Stimulated activated CD8-positive, alpha-beta memory T cell treated with anti-CD3 and anti-CD28 coated beads, Interleukin-7, amount 100 ng/mL, for 24 hours (primary cell): ENCODE measurements at places on chromosomes 13 and 19.

GRCh38 chr13:32894589-32895001 is 121.6 kb upstream of the KL start:
- no peak for DNase-seq

GRCh38 chr19:30492586-30493270 is 120.5 kb downstream of the ZNF536 start:
- DNase-seq = no peak

DNA sequence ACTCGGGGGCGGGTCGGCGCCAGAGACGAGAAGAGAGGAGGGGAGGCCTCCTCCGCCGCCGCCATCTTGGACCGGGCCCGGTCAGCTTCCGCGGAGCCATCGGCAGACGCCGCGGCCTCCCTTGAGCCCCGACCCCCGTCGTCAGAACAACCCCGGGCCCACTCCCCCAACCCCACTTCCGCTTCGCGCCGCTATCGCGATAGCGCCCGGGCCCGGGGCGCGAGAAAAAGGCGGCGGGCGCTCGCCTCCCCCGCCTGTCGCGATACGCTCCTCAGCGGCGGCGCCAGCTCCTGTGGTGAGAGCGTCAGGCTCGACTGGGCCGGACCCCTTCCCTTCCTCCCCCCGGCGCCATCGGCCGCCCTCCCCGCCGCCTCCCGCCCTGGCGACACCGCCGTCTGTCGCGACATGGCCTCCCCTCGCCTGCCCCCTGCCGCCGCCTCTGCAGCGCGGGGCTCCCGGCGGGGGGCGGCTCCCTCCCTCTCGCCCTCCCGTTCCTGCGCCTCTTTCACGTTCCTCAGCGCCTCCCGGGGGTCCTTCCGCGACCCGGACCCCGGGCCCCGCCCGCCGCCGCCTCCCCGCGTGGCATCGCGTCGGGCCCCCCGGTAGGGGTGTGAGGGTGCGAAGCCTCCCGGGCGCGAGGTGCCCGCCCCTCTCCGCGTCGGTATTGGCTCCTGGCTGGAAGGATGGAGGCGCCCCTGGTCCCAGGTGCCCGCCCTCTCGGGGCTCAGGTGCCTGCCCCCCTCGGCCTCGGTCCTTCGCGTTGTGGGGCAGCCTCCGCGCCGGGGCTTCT is at the start of gene CNOT3:
Gene CNOT3, plus strand, starts transcription at position 64 of the 790 bp plus-strand sequence. CDS start 5,217 bp downstream, outside the sequence.
- no peak for DNase-seq

DNA sequence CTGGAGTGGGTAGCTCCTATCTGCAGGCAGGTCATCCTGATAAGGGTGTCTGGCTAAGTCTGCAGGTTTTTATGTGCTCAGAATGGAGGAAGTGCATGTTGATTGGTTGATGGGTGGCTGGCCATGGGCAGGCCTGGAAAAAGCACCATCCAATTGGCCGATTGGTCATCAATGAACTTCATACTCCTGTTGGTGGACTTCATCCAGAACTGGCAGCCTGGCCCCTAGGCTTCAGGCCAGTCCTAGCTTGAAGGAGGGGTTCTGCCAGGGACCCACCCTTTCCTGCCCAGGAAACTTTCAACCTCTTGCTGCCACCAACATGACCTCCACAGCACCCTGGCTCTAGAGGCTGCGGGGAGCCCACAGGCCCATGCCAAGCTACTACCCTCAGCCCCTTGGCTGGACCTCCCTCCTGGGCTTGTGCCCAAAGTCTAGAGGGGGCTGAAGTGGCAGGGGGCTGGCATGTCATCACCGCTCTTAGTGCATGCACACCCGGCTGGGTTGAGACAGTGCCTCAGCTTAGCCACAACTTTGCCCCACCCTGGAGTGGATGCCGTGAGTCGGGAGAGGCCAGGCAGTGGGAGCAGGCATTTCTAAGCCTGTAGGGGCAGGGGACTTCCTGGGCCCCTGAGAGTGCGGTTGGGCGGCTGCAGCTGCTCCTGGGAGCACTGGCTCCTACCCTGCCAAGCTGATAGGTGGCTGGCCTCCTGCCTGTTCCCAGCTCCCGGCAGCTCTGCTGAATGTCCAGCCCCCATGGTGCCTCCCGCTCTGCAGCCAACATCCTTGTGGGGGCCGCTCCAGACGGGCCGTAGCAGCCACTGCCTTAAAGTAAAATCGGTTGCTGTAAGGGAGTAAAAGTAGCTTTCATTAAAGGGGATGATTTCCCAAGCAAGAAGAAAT is 13.2 kb downstream of the DNAJC15 start:
- no peak for DNase-seq

DNA sequence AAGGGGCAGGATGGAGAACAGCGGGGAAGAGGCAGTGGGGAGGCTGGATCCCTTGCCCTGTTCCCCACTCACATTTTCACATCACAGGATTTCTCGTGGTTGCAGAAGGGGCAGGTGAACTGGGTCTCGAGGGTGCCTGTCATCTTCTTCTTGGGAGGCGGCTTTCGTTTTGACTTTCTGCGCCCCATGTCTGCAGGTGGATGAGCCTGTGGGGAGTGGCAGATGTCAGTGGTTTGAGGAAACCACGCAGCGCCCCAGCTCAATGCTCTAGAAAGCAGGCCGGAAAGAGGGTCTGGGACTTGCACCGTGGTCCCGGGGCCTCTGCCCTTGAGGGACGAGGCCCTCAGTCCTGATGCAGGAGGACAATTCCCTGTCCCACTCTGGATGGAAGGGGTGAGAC is 4.9 kb downstream of the ELOF1 start:
- DNase-seq = no peak

- no peak for DNase-seq
These were observed 441 bp downstream of the GJB2 start for GRCh38 chr13:20192158-20192835.

- no peak for DNase-seq
These were observed 255.0 kb upstream of the SLITRK1 start for GRCh38 chr13:84137292-84137691.

DNA sequence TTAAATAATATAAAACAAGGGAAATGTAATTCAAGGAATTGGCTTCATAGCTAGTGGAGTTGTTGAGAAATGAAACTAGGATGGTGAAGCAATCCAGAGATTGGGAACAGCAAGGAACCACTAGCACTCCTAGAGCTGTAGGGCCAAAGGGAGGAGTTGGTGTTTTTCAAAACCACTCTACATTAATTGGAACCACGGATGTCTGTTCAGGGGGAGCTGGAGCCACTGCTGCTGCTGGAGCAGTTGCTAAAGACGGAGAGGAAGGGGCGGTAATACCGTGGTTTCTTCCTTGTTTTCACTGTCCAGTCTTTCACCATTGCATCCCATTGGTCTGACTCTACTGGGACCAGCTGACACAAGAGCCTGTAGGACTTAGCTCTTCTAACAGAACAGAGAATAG is 8.5 kb downstream of the DNAJC15 start:
- DNase-seq = no peak

- no peak for DNase-seq
These were observed 145.5 kb upstream of the SPRY2 start for GRCh38 chr13:80486402-80486801.

GRCh38 chr13:79312340-79312855 is 93.7 kb downstream of the RBM26 start:
- DNase-seq = no peak

DNA sequence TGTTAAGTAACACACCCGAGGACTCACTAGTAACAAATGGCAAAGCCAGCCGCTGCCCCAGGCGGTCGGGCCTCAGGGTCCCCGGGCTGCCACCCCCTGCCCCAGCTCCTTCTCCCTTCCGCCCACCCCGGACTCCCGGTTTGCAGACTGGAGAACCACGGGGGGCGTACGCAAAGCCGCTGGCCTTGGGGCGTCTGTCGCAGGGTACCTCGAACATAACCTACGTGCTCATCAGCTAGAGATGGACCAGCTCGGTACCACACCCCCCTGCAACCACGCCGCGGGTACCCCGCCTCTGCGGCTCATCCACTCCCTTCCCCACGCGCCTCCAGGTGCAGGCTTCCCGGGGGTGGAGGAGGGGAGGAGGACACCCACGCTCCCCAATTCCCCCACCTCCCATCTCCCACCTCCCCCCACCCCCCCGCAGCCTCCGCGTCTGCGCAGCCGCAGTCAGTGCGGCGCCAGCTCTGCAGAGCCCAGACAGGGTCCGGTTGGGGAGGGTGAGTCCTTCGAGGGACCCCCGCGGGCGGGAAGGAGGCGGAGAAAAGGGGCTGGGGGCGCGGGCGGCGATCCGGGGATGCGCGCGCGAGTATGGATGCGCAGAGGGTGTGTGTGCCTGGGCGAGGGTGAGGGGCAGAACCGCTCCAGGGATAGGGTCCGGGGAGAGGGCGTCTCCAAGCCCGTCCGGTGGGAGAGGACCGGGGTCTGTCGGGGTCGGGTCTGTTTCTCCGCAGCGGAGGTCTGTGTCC is at the start of gene SMIM17:
Gene SMIM17, plus strand, starts transcription at position 449 of the 749 bp plus-strand sequence. CDS start 2,509 bp downstream, outside the sequence.
- no peak for DNase-seq

GRCh38 chr19:46189971-46190888 is 39.3 kb upstream of the IGFL1 start:
- DNase-seq = no peak

- DNase-seq = no peak
These were observed at the start of gene GIPR for GRCh38 chr19:45667620-45668341. Gene GIPR (plus strand): TSS chr19:45668221. CDS start chr19:45669521, 1,300 bp downstream.

GRCh38 chr13:113448885-113449692 is 4.2 kb downstream of the ADPRHL1 start:
- DNase-seq = no peak

DNA sequence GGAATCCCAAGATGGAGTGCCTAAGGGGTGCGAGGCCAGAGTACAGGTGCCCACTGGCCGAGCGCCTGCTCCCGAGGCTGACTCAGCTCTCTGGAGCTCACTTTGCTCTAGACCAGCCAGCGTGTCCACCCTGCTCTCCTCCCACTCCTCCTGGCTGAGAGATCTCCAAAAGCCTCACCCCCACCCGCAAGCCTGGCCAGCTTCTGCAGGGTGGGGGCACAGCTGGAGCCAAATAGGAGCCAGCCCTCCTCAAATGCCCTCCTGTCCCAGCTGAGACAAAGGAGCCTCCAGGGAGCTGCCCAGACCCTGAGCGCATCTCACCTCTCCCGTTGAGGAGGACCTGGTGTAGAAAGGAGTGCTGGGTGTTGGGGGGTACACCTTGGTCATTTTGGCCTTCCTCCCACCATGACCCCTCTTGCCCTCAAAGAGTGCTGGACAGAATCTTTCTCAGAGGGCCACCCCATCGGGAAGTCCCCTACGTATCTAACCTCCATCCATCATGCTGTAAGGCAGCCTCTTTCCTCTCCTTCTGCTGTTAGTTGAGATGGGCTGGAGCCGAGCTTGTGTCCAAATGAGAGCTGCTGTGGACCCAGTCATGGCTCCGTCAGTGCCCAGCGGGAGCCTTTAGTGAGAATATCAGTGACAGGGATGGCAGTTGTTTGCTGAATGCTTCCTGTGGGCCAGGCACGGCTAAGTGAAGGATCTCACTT is 123.9 kb upstream of the VSTM2B start:
- no peak for DNase-seq

DNA sequence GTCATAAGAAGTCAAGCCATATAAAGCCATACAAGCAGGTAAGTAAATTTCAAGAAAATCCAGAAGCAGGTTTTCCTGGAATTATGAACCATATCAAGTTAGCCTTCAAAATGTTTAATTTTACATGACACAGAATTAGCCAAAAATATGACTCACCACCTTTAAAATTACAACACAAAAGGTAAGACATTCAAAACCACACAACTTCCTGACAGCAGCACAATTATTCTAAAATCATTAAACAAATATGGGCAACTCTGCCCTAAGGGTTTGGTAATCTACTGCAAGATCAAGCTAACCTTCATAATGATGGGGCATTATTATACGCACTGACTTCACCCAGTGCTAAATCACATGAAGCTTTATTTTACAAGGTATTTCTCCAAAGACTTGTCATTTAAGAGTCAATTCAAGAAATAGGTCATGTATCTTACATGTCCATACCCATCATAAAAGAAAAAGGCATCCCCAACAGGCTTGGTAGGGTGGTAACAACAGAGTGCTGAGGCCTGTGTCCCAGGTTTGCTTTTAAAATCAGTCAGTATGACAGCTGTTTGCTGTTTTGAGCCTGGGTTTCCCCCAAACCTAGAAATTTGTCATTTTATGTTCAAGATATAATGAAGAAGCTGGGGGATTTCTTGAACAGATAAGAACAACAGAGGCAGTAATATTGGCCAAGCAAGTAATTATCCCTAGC is 15.2 kb downstream of the RCBTB1 start:
- DNase-seq = no peak

DNA sequence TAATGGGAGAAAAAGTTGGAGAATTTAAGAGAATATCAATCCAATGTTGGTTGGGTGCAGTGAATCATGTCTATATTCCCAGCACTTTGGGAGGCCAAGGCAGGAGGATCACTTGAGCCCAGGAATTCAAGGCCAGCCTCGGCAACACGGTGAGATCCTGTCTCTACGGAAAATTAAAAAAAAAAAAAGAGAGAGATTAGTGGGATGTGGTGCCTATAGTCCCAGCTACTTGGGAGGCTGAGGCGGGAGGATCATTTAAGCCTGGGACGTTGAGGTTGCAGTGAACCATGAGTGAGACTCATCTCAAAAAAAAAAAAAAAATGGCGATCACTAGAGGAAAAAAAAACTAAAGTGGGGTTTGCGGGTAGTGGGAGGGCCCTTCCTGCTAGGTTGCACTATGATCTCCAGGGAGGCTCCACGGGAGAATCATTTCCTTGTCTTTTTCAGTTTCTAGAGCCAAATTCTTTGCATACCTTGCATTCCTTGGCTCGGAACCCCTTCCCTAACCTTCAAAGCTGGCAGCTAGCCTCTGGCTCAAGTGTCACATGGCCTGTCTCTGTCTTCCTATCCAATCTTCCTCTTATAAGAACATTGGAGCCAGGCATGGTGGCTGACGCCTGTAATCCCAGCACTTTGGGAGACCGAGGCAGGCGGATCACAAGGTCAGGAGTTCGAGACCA is 5.8 kb upstream of the ERCC2 start:
- no peak for DNase-seq

DNA sequence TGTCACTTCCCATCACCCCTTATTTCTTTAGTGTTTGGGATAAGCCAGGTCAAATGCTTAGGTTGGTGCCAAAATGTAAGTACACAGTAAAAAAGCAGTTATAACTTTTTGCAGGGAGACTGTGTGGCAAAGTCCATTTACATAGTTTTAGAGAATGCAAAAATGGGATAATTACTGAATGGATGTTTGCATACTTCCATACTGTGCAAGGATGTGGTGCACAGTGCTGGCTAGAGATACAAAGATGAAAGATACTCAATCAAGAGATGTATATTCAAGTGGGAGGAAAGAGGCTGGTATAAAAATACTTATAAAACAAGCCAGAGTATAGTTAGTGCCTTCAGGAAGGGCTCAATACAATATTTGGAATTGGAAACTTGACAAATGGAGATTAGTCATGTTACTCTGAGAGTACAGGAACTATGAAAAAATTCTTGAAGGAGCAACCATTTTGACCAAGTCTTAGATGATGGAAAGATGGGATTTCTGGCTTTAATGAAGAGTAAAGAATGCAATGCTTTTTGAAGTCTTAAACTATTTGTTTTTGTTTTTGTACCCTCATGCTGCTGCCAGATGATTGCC is 8.0 kb downstream of the PDS5B start:
- no peak for DNase-seq
